HuH-7.5 (cell line): ENCODE measurements at places on chromosomes 16 and 17.

GRCh38 chr17:58111676-58112075 is 28.5 kb downstream of the DYNLL2 start:
- no peak for DNase-seq

DNA sequence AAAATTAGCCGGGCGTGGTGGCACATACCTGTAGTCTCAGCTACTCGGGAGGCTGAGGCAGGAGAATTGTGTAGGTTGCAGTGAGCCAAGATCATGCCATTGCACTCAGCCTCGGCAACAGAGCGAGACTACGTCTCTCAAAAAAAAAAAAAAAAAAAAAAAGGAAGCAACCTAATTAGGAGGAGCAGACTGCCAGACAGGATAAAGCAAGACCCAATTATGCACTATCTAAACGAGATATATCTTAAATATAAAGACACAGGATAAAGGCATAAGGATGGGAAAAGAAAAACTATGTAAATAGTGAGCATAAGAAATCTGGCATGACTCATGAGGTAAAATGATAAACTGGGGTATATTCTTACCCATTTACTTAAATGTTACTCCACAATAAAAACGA is 4.9 kb downstream of the TXNDC11 start:
- no peak for DNase-seq

DNA sequence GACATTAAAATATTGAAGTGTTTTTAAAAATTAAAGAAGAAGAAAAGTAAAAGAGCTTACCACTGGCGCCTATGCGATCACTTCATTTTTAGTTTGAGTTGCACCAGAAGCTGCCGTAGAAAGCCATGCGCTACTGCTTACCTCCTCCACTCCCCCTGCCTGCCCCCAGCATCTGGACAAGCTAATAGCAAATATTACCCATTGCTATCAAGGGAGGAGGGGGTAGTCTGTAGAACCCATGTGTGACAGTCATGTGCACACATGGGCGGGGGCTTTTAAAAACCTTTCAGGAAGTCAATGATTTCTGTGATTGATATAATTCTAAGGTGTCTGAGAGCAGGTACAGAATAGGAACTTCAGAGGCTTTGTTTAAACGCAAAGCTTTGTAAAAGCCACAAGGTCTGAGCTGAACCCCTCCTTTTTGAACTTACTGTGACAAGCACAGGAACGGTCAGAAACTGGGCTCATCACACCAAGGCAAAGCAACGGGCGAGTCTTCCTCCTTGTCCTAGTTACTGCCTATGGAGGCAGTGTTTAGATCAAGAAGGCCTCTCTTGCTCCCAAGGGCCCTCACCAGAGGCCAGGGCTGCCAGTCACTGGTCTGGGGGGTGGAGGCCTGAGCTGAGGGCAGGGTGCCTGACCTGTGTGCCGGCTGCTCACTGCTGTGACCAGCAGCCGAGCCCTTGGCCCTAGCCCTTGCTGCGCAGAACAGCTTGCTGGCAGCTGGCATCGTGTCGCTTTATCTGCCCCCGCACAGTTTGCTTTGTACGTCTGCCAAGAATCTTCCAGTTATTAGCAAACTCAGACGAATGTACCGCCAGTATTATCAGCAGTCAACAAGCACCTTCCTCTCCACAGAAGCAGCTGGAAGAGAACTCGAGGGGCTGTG is 15.0 kb downstream of the GINS2 start:
- DNase-seq: no peak

DNA sequence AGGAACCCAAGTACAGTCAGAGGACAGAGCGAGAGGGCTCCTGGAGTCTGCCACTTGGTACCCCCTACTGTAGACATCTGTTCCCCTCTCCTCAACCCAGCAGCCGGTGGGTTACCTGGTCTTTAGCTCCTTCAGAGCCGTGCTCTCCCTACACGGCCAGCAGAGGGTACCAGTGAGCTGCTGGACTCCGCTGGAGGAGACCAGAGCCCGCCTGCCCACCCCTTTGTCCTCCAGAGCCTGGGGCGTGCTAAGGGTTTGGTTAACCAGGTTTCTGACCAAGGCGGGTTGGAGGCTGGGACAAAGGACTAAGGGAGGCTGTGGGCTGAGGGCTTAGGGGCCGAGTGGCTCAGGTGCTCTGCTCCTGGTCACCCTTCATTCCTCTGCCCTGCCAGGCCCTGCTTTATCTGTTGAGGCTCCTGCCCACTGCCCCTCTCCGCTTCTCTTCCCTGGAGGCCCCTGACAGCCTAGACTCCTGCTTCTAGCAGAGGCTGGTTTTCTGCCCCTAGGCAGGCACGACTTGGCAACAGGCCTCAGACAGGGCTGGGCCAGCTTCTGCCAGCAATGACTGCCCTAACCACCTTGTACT is 2.7 kb upstream of the HSD11B2 start:
- DNase-seq: peak; percentile 88

DNA sequence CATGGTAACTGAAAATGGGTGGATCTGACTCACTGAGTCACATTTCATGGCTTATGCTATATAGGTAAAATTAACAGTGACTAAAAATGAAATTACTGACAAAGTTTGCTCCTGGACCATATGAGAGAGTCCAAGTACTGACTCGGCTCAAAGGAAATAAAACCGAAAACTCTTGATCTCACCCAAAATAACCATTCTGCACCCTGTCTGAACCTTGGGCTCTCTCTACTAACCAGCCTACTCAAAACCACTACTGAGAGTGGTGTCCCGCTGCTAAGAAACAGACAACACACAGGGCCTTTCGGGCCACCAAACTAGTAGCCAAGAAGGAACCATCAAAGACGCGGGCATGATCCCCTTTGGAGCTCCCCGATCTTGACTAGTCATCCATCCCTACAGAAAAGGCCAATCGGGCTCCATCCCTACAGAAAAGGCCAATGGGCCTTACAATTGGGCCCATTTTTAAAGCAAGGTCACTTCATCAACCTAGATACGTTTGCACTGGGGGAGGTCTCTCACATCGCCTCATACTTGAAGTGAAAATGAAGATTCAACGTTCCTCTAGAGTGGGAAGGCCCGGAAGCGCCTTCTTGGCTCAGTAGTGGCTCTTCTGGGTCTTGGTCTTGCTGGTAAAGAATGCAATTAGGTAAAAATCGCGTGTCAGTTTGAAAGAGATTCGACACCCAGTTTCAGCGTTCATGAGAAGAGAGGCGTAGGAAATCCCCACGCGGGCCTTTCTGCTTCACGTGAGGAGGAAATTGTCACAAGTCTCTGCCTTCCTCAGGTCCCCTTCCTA is 720 bp upstream of the ZPBP2 start:
- no peak for DNase-seq

DNA sequence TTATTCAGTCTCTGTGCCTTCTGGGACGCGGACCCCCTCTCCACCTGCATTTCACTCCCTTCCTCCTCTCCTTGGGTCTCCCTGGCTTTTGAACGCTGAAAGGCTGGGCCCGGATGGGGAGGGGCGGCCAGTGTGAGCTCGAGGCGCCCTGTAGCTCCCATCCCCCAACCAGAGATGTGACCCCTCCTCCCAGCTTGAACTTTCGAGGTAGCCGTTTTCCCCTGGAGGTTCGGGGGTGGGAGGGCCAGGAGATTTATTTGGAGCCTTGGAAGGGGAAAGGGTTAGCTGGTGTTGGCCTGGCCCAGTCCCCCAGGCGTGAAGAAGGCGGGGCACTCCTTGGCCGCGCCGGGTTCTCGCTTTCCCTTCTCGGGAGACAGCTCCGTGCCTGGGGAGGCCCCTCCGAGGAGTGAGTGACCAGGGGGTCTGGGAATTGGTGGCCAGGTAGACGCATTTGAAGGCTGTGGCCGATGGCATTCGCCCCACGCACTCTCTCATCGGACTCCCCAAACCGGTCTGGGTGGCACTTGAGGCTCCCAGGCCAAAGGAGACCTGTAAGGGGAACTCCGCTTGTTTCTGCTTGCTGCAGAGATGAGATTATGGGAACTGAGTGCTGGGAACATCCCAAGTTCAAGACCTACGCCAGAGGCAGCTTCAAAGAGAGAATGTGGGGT is 942 bp downstream of the LDAF1 start:
- no peak for DNase-seq

DNA sequence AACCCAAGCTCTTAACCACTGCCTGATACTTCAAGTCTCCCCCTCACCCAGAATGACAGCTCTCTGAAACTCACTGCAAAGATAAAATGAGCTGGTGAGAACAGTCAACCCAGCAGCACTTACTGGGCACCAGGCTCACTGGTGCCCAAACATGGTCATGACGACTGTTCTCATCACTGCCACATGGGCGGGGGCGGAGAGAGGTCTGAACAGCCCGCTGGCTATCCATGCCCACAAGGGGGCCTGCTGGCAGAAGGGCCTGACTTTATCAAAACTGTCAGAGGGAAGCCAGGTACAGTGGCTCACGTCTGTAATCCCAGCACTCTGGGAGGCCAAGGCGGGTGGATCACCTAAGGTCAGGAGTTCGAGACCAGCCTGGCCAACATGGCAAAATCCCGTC is 4.0 kb downstream of the MYBBP1A start:
- DNase-seq: no peak

DNA sequence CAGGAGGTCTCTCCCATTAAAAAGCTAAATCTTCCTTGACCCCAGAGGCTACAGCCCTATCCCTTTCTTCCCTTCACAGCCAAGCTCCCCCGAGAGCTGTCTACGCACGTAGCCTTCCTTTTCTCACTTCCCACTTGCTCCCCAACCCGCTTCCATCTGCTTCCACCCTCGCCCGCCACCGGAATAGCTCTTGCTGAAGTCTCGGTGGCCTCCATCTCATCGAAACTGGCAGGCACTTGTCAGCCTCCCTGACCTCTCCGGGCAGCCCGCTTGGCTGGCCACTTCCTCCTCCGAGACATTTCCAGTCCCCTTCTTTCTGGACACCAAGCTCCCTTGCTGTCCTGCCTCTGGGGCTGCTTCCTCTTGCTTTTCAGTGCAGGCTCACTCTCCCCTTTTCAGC is 10.7 kb upstream of the EPOP start:
- DNase-seq: no peak

DNA sequence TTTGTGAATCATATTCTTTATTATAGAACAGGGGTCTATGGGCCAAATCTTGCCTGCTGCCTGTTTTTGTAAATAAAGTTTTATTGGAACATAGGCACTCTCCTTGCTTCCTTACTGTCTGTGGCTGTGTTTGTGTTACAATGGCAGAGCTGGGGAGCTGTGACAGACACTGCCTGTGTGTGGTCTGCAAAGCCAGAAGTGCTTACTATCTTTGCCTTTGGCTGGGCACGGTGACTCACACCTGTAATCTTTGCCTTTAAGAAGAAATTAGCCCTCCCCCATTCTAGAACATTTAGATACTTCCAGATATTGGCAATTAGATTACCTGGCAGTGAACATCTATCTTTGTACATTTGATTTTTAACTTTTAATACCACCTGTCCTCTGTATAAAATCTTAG is 308.3 kb downstream of the FOXL1 start:
- DNase-seq: no peak
